ENCODE measurements at places on chromosomes 2 and 18.

- no peak for DNase-seq
These were observed 130.9 kb downstream of the GLI2 start for GRCh38 chr2:120866483-120867140.

- DNase-seq = no peak
These were observed 144.7 kb downstream of the SLC4A3 start for GRCh38 chr2:219772103-219772635.

DNA sequence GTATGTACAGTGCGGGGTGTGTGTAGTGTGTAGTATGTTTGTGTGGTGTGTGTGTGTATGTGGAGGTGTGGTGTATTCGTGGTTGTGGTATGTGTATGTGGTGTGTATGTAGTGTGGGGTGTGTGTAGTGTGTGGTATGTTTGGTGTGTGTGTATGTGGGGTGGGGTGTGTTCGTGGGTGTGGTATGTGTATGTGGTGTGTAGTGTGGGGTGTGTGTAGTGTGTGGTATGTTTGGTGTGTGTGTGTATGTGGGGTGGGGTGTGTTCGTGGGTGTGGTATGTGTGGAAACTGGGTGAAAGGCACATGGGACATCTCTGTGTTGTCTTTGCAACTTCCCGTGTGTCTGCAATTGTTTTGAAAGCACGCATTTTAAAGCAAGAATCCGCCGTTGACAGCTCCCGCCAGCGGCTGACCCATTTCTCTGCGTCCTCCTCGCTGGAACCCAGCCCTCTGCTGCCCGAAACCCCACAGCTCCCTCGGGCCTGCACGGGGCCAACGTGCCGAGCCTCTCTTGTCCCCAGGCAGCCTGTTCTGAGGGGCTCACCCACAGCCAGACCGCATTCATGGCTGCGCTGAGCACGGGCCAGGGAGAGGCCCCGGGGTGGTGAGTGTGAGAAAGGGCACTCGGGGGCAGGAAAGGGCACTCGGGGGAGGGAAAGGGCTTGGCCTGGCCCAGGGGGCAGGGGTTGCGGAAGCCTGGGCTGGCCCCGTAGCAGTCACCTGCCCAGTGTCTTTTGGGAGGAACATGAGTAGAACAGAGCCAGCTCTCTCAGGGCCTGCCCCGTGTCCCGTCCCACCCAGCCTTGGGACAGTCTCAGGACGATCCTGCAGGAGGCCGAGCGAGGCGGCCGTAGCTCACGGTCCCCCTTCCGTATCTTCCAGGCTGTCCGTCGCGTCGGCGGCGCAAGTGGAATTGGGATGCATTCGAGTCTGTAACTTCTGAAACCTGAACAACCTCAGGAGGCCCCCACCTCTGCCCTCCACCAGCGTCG is 61.4 kb downstream of the TWIST2 start:
- peak; percentile 82 for DNase-seq

GRCh38 chr2:98550165-98550564 is 58.1 kb downstream of the COA5 start:
- no peak for DNase-seq

DNA sequence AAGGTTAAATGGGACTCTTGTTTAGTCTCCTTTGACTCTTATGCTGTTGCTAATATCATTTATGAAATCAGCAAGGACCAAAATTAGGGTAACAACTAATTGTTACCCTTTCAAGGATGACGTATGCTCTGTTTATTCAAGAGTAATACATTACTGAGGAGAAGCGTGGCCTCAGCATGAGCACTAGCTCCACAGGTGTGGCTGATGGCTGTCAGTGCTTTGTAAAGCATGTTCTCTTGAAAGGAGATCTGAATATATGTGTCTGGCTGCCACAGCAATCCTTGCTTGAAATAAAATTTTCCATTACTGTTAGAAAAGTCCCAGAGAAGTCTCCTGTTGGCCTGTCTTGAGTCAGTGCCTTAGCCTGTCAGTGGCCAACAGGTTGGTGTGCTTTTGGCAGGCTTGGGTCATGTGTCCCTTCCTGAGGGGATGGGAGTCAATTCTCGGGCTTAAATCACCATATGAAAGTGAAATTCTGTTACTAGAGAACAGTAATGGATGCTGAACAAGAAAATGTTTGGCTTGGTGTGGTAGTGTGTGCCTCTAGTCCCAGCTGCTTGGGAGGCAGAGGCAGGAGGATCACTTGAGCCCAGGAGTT is 32.7 kb downstream of the ABI2 start:
- peak; percentile 5 for DNase-seq
